ENCODE measurements at places on chromosomes 2 and 18.

- DNase-seq = no peak
These were observed 42.2 kb downstream of the TTC32 start for GRCh38 chr2:19859565-19859964.

DNA sequence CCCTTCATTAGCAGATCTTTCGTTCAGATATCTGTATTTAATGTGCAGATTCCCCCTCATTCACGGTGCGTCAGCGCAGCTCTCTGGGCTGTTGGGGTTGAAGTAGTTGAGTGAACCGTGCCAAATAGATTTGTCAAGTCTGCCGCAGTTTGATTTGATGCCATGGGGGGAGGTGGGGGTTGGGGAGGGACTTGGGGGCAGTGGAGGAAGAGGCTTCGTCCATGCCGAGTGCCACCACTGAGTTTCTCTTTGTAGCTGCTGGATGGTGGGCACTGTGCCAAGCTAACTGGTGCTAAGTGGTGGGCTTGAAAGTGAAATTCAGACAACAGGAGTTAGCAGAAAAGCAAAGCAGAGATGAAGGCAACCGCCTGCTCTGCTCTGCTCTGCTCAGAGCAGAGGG lies 47.9 kb downstream of the NRP2 start:
- DNase-seq = no peak

- DNase-seq = no peak
These were observed 87.7 kb upstream of the LRP1B start for GRCh38 chr2:142218471-142218870.

- no peak for DNase-seq
These were observed 242.9 kb upstream of the ID2 start for GRCh38 chr2:8438996-8439395.

DNA sequence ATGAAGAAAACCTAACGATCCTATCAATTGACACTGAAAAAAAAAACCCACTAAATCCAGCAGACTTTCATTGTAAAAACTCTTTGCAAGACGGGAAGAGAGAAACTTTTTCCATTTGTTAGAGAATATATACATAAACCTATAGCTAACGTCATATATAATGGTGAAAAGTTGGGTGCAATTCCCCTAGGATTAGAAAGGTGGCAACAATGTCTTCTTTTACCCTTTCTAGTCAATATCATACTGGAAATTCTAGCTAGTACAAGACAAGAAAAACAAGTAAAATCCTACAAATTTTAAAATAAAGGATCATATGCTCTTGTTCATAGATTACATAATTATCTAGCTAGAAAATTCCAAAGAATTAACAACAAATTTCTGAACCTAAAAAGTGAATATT lies 1596.5 kb upstream of the LRRTM1 start:
- no peak for DNase-seq

DNA sequence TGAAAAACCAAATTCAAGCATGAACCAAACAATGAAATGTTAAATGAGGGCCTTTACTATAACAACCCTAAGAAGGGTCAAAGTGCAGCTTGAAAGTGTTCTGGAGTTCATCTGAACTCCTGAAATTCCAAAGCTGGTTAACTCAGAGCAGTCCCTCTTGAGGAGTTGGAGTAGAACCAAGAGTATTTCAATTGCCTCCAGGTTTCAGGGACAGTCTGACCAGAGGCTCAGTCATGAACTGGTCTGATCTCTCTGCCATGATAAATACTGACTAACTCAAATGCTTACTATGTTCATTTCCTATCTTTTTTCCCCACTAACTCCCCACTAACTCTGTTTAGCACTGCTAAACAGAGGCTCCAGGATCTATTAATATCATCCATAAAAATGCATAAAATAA lies 2.7 kb downstream of the STARD7 start:
- DNase-seq = peak; percentile 82

DNA sequence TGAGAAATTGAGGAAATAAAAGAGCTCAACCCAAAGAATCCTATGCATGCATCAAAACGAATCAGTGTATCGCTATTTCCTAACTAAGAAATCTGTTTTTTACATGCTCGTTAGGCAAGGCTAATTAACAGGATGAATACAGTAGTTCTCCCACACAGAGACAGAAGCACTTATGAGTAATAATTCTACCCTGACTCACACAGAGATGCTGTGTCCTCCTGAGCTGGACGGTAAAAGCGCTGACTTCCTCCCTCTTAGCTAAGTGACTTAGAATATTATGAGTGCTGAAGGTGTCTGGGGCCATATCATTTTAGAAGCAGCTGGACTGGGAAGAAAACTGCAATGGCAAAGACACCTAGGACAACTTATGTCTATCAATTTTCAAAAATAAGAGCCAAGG lies 18.5 kb downstream of the PLEKHM3 start:
- DNase-seq = no peak

DNA sequence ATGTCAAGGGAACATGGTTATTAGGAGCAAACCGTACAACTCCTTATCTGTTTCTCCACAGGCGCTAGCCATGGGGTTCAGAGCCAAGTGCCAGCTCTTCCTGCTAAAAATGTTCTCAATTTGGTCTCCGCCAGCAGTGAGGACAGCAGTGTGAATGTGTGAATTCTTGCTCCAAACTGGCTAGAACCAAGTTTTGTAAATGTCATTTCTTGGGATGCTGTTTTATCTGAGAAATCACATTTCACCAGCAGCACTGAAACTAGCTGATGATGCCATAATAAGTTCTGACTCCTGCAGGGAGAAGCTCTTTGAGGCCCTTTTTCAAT lies 140.6 kb upstream of the LGALSL start:
- peak; percentile 11 for DNase-seq

DNA sequence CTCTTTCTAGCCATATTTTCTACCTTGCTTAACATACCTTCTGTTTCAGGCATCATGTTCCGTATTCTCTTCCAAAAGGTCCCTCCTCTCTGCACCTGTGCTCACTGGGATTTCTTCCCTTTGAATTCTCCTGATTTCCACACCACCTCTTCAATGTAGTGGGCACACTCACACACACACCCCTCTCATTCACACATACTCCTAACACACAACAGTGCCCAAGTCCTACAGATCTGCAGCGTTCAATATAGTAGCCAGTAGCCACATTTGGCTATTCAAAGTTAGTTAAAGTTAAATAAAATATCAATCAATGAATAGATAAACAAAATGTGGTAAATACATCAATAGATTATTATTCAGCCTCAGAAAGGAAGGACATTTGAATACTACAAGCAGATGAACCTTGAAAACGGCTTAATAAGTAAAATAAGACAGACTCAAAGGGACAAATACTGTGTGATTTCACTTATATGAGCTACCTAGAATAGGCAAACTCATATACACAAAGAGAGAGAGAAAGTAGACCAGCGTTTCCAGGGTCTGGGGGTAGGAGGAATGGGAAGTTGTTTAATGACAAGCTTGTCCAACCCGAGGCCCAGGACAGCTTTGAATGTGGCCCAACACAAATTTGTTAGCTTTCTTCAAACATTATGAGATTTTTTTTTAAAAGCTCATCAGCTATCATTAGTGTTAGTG lies 34.4 kb downstream of the MYCN start:
- no peak for DNase-seq

DNA sequence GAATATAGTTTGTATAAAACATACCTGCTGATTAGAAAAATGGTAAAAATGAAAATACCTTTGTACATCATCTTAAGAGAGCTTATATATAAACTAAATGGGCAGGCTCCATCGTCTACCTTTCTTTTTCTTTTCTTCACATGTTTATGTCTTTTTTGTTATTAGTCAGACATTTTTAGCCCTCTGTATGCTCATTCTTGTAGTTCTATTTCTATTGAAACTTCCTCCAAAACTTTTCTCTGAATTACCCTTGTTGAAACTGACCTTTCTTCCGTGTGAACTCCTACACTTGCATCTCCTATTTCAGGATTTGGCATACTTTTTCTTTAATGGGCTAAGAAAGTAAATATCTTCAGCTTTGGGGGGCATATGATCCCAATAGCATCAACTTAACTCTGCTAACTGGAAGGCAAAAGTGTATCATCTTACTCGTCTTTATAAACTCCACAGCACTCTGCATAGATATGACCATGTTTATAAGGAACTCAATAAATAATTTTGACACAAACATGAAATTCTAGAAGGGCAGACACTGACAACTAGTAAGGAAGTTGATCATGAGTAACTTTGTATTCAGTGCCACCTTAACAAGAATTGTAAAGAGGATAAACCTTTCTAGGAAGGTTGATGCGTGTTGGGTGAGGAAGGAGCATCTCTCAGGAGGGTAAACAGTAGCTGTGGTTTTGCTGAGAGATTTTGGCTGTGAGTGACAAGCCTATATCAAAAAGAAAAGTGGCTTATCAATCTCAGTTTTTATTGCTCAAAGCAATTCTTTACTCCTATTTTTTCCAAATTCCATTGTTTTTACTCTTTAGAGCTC lies 127.6 kb downstream of the PIK3C3 start:
- no peak for DNase-seq

- DNase-seq = peak; percentile 43
These were observed 116.8 kb upstream of the SERPINE2 start for GRCh38 chr2:224155896-224156295.

DNA sequence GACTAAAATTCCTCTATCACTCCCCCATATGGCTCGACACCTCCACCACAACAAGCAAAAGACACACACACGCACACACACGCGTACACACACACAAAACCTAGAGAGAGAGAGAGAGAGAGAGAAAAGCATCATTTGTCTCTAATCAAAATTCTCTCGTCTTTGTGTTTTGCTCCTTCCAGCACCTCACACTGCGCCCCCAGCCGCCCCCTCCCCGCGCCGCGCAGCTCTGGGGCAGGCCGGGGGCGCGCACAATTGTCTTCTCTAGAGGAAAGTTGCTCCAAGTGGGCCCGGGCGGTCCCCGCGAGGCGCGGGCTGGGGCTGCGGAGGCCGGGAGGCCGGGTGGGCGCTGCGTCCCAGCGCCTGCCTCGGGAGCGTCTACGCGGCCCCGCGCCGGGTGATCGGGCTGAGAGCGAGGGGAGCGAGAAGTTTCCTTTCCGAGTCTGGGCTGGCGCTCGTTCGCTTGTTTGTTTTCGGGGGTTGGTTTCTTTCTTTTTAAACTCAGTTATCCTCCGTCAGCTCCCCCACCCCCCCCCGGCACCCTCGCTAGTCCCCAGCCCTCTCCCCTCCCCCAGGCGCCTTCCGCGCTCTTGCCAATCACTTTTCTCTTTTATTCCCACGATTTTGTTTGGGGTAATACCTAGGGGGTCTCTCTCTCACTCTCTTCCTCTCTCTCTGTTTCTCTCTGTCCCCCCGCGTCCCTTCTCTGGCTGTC lies 4.1 kb downstream of the ZEB2 start:
- DNase-seq = peak; percentile 56

- DNase-seq = no peak
These were observed 118.6 kb downstream of the DYSF start for GRCh38 chr2:71571945-71572344.

DNA sequence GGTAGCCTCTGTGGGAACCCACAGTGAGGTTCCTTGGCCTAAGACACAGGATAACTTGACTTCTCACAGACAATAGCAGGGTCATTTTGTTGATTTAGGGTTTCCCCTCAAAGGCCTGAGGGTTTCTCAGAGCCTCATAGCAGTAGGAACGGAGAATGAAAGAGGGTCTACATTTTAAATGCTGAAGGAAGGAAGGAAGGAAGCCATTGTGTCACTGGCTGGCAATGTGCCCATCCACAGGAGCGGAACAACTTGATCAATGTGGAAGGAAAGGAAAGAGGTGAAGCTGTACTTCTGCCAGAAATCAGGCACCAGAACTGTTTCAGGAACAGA lies 5.1 kb downstream of the IL1B start:
- no peak for DNase-seq

- no peak for DNase-seq
These were observed 47.6 kb downstream of the SLC66A2 start for GRCh38 chr18:79903787-79904356.

GRCh38 chr2:189177251-189177840 lies 2.2 kb downstream of the COL5A2 start:
- DNase-seq = no peak

GRCh38 chr2:35606394-35606793 lies 749.2 kb upstream of the CRIM1 start:
- no peak for DNase-seq

GRCh38 chr2:27080140-27080469 lies 1.7 kb downstream of the EMILIN1 start:
- no peak for DNase-seq

DNA sequence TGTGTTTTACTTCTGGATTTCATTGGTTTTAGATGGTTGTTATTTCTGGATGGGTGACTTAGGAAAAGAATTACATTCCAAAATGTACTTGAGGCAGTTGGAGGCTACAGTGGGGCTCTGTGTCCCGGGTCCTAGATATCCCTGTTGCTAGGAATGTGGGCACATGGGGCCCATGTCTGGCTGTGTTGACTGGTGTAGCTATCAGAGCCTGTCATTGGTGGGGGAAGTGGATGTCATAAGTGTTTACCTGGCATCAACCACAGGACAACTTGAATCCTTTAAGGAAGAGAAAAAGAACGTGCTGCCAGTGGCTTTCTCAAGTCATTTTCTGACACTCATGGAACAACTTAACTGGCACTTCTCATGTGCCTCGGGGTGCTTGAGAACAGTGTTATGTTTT lies 30.4 kb downstream of the IL18R1 start:
- no peak for DNase-seq

DNA sequence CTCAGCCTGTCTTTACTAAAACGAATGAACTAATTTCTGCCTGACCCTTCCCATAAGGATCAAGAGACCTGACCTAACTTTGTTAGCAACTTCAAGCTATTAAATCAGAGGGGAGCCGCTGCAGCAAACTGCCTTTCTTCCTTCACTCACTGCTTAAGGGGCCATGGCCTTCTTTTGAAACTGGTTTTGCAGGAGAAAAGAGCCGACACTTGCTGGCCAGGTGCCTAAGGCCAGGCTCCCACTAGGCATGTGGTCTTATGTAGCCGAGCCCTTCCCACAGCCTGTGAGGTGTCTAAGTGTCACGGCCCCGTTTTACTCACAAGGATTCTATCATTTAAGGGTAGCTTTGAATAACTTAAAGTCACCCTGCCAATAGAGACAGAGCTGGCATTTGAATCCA lies 130.8 kb downstream of the ZNF236 start:
- peak; percentile 21 for DNase-seq

GRCh38 chr2:136131961-136132824 lies 14.2 kb upstream of the CXCR4 start:
- DNase-seq = no peak
